ENCODE measurements at places on chromosomes 6 and 20.

GRCh38 chr6:33161354-33162331, 30.6 kb downstream of the COL11A2 start:
- DNase-seq = peak; percentile 88

- DNase-seq = no peak
These were observed 105.4 kb downstream of the TSHZ2 start for GRCh38 chr20:53077373-53078205.

- DNase-seq = no peak
These were observed 80.0 kb upstream of the TNFAIP3 start for GRCh38 chr6:137787016-137787415.

DNA sequence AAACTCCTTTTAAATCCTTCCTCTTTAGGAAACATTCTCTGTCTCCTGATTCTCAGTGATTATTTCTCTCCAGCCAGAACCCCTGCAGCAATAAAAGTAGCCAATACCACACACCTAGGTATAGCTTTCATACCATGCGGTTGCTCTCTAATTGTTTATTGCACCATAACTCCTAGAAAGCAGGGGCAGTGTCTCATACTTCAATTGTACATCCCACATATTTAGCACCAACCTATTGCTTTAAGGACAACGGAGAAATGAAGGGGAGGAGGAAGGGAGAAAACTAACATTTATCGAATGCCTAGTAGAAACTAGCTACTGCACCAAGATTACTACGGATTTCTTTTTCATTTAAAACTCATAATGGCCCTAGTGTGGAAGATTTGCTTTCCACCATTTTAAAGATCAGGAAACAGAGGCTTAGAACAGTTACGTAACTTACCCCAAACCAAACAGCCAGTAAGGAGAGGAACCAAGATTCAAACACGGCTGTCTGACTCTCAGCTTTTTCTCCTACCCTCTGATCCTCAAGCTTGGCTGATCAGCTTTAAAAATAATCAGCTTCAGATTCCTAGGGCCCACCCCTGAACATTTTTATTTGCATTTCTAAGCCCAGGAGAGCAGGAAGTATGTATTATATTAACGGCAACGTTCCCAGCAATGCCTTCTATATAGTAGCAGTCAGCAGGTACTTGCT, 43.4 kb upstream of the ATXN1 start:
- no peak for DNase-seq

- DNase-seq = no peak
These were observed 43.4 kb downstream of the QKI start for GRCh38 chr6:163457637-163458561.

DNA sequence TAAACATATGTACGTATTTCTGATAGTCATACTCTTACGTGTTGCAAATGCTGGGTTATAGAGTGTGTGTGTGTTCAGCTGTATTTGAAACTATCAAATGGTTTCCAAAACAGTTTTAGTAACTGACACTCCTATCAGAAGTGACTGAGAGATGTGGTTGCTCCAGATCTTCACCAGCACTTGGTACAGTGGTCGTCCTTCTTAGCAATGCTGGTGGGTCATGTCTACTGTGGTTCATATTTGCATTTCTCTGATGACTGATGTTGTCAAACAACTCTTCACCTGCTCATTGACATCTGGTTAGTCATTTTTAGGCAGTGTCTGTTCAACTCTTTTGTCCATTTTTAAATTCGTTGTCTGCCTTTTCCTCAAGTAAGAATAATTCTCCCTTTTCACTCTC, 259.3 kb downstream of the KIF16B start:
- no peak for DNase-seq

- no peak for DNase-seq
These were observed 177.6 kb downstream of the UST start for GRCh38 chr6:148924226-148925012.

DNA sequence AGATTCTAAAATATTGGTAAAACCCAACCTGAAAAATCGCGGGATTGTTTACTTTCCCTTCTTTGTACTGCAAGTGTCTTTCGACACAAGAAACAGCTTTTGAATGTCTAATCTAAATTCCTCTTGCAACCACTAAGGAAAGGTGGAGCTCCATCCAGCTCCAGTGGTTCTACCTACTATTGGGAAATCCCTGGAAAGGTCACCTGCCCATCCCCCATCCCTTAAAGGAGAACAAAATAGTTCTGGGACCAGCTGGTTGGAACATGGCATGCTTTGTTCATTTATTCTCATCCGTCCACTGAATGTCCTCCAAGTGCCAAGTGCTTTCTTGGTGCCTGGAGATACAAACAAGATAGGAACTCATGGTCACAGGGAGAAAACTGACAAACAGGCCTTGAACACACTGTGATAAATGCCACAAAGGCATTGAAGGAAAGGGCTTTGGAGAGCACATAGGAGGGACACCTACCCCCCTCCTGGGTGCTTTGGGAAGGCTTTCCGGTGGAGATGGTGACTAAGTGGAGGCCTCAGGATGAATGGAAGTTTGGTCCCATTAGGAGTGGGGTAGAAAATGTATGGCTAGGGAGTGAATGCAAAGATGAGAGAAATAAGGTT, 2.3 kb upstream of the CITED2 start:
- no peak for DNase-seq

DNA sequence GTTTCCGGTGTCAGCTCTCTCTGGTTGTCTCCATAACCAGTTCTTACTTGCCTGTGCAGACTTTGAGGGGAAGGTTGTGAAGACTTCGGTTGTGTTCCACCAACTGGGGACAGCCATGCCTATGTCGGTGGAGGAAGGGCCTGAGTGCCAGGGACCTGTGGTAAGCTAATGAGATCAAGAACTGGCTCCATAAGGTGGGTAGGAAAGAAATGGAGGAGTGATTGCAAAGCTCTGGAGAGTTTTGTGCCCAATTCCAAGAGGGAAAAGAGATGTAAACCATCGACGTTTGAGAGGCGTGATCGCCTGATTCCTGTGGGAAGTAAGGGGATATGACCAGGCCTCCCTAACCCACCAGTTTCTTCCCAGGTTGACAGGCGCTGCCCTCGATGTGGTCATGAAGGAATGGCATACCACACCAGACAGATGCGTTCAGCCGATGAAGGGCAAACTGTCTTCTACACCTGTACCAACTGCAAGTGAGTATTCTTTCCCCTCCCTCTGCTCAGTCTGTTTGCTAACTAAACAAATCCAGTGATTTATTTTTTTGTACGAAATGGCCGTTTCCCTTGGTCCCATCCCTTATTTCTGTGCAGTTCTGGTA, 893 bp downstream of the POLR1H start:
- peak; percentile 71 for DNase-seq

- no peak for DNase-seq
These were observed 34.9 kb downstream of the ELOVL5 start for GRCh38 chr6:53313784-53314400.

- DNase-seq = no peak
These were observed 16.9 kb downstream of the SRC start for GRCh38 chr20:37362821-37363220.

DNA sequence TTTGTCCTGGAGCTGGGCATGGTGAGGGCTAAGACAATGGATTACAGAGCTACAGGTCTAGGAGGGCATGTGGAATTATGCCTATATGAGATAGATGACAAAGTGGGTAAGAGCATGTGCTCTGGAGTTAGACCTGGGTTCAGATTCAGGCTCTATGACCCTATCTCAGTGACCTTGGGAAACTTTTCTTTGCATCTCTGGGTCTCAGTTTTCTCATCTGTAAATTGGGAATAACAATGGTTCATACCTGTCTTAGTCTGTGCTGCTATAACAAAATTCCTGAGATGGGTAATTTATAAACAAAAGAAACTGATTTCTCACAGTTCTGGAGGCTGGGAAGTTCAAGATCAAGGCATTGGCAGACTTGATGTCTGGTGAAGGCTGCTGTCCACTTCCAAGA, 30.3 kb downstream of the PPARD start:
- DNase-seq = no peak

Measured in naive thymus-derived CD8-positive, alpha-beta T cell (primary cell).